GM03348 (cell line): ENCODE measurements at places on chromosomes 12 and 14.

GRCh38 chr12:63348556-63348955, 197.6 kb upstream of the AVPR1A start:
- DNase-seq, result no peak

DNA sequence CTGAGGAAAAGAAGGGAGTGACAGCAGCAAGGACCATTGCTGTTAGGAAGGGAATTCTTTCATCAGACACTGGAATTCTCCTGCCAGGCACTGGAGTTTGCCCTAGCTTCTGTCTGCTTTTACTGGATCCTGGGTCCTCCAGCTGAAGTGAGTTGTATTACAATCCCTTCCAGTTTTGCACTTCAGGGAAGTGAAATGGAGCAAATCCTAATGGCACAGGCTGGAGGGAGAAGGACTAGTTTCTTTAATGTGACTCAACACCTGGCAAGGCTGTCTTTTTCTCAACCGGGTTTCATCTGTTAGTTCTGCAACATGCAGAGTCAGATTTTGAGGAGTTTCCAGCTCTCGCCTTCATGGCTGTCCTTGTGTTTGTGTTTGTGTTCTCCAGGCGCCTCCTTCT, 45.8 kb downstream of the ETV6 start:
- DNase-seq, result peak; percentile 68

DNA sequence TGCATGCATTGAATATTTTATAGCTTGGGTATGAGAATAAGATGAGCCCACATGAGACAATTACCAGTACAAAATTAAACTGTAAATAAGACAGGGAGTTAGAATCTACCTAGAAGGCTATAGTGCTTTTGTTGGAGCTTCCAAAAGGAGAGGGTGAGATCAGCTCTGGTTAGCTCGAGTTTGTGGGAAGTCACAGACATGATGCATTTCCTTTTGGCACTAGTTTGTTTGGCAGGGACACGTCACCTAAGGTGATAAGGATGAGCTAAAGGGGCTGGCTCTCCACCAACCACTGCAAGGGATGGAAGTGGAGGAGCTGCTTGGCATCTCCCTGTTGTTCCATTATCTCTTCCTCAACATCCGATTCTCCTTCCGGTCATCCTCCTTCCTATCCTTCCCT, 48.5 kb upstream of the CPM start:
- peak; percentile 38 for DNase-seq

- no peak for DNase-seq
Observed at GRCh38 chr14:20692116-20692751, 3.7 kb downstream of the ANG start.

- no peak for DNase-seq
Observed at GRCh38 chr12:91186156-91186555, 3.5 kb upstream of the DCN start.

DNA sequence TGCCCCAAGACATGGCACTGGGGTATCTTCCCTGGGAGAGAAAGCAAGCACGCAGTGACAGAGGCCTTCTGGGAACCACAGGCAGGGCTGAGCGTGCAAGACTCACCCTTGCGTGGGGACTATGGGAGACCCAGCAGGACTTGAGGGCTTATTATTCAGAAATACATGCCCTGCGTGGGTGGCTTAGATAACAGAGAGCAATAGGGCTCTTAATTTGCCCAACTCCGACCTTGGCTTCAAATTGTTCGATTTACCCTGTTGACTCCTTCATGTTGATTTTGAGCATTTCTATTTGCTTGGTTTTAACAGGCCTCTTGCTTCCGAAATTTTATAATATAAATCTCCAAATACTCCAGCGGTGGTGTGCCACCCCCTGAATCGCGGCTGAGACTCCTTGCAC, 5.1 kb upstream of the SERPINA1 start:
- DNase-seq, result no peak

- DNase-seq, result no peak
Observed at GRCh38 chr14:75042035-75042434, 9.2 kb downstream of the MLH3 start.

DNA sequence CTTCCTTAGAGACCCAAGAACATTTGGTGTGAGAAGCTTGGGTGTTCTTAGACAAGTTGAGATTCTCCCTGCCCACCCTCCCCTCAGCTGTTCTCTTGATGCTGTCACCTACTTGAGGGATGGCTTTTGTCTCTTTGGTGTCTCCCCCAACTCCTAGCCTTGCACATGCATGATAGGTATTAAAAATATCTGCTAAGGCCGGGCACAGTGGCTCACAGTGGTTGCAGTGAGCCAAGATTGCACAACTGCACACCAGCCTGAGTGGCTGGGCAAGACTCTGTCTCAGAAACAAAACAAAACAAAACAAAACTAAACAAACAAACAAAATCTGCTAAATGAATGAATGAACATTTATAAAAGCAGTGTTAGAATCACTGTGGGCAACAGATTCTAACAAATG, 261.1 kb downstream of the AKAP6 start:
- no peak for DNase-seq

- DNase-seq, result no peak
Observed at GRCh38 chr12:18135086-18135485, 45.1 kb upstream of the RERGL start.

- no peak for DNase-seq
Observed at GRCh38 chr12:120984351-120984898, 6.1 kb downstream of the HNF1A start.

- no peak for DNase-seq
Observed at GRCh38 chr14:39974036-39974435, 541.8 kb upstream of the FBXO33 start.

DNA sequence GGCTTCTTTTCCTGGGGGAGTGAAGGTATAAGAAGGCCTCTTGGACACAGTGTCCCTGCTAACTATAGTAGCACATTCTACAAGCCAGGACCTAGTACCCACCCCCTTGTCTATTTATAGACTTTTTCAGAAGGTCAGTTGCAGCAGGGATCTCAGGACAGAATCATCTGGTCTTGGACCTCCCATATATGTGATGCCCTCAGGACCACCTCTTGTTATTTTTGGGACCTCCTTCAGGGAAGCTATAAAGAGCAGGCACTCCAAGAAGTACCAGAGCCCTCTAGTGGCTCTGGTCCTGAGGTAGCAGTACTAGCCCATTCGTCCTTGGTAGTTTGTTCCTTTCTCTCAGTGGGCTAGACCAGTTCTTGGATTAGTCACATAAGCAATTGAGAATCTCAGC, 4.3 kb downstream of the COQ10A start:
- DNase-seq, result peak; percentile 53

DNA sequence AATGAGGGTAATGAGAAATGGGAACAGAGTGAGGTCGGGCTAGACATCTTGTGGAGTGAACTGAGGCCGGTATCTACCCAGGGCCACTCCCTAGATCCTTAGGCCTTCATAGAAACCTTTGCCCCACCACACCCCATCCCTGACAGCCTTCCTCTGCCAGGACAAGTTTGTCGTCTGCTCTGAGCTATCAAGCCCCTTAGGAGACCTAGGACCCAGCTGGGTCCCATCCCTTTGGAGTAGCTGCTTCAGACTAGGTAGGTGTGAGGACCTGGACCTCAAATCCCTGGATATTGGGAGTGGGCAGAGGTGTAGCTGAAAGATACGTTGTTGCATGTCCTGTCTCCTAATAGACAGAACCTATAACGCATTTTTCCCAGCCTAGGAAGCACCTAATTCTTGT, at the start of gene TMEM253:
TMEM253 (plus strand) TSS at position 136 of the 400 bp plus-strand sequence. CDS start 278 bp downstream, outside the sequence.
- no peak for DNase-seq

DNA sequence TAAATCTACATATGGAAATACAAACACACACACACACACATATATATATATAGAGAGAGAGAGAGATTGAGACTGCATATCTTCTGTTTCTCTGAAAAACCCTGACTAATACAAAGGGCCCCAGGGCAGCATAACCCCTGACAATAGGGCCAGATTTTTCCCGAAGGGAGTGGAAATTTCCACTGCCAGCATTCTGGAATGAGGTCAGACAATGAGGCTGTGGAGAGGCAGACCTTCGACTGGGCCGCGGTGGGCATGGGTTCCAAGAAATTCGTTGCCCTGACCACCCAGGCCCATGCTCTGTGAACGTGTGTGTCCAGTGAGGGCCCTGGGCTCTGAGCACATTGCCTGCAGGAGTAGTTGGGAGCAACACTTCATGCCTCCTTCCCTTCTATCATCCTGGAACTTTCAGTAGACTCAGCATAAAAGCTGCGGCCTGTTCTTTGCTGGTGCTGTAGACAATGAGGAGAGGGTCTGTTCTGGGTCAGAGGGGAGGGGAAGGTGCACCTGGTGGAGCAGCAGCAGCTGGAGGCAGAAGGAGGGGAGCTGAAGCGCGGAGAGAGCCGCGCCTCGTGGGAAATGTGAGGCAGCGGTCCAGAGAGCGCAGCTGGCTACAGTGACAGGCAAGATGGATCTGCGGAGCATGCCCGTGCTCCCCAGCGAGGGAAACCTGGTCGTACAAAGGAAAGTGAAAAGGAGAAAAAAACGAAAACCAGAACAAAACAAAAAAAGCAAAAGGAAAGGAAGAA, 25.6 kb upstream of the CCDC60 start:
- no peak for DNase-seq

DNA sequence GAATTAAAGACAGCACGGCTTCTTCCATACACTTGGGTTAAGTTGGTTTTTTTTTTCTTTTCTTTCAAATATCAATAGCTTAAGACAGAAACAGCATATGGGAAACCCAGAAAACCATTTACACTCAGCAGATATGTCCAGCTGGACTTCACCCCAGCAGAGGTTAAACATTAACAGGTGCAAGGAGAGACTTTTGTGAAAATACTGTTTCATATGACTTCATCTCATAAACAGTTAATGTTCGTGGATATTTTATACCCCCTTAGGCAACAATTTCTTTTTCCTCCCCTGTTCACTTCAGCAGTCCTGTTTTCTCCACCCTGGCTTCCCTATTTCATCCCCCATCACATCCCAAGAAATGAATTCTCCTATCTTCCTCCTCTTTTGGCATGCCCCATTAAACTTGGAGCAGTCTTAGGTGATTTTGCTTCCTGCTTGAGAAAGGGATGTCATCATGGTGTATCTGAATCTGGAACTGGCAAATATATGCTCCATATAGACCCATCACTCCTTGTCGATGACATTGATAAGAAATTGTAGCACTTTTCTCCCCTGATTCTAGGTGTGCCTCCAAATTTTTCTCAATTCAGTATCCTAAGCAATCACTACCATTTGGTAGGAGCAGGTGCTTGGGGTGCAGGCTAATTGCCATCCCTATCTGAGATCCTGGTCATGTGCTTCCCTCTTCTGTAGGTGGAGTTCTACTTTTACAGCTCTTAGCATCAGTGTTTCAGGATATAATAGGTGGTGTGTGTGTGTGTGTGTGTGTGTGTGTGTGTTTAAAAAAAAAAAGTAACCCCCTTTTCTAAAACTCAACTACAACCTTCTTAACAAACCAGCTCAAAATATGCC, 67.9 kb downstream of the BMP4 start:
- DNase-seq, result no peak

DNA sequence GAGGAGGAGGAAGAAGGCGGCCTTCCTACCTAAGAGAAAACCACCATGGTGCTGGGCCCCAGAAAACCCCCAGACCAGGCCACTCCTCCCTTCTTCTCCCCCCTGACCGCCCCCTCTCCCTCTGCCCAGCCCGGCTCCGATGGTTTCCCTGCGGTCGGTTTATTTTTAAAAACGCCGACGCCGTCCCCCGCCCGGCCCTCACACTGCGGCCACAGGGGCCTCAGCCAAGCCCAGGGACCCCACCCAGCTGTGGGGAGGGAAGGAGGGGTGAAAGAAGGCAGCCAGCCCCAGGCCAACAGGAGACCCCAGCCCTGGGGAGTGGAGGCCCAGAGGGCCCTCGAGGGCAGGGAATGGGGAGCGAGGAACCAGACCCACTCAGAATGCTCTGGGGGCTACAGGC, 3.4 kb downstream of the SP7 start:
- DNase-seq, result no peak

GRCh38 chr14:73491256-73492042, 716 bp downstream of the RIOX1 start:
- peak; percentile 84 for DNase-seq

GRCh38 chr12:66693901-66694513, 15.1 kb upstream of the GRIP1 start:
- DNase-seq, result peak; percentile 67

DNA sequence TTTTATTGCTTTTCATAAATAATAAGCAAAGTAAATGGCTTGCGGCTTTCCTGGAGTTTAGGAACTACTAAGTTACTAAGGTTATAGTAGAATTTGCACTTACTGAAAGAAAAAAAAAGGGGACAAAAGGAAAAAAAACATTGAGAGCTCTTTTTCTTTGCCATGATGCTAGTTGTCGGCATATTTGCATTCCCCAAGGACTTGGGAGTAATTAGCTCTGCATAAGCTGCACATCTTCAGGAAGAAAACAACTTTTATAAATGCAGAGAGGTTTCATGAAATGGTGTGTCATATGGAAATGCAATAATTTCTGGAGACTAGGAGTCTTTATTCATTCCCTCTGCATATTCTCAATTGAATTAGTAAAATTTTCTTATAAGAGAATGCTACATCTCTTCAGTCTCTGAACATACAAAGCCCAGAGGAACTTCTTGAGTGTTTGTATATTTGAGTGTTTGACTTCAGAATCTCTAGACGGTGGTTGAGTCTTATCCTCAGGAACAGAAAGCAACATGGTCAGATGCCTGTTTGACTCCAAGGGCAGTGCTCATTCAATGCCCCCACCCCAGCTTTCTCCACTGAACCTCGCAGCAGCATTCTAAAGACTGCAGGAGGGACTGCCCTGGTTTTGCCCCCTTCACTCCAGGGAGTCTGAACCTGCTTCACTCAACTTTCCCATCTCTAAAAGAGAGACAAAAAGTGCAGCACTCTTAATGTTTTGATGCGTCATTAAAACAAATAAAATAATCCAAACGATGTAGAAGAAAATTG, 158.9 kb upstream of the EEA1 start:
- DNase-seq, result no peak

DNA sequence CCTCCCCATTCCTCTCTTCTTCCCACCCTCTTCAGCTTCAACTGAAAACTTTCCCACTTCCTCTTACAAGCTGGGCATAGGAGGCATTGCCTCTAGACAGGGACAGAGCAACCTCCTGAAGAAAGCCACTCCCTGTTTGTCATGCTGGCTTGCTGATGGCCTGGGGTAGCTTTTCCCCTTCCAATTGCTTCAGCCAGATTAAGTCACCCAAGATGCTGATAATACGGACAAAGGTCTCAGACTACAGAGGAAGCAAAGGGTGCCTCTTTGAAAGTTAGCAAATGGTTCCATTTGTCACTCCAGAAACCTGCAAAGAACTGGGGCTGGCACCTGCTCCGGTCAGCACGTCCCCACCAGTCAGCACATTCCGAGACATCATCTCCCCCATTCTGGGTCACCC, 6.0 kb downstream of the KRT2 start:
- no peak for DNase-seq
